Suprapubic skin (tissue), 4 donors: ENCODE measurements at places on chromosomes 7 and 10.

GRCh38 chr10:3805201-3805790 lies 20.3 kb upstream of the KLF6 start:
- H3K4me1 ChIP-seq, result peaks cover 62% of the 10 kb centered on the region
- no peaks in the 10 kb centered on the region for H3K27me3 ChIP-seq
- peak overlapping the region; percentile 94 for H3K27ac ChIP-seq

DNA sequence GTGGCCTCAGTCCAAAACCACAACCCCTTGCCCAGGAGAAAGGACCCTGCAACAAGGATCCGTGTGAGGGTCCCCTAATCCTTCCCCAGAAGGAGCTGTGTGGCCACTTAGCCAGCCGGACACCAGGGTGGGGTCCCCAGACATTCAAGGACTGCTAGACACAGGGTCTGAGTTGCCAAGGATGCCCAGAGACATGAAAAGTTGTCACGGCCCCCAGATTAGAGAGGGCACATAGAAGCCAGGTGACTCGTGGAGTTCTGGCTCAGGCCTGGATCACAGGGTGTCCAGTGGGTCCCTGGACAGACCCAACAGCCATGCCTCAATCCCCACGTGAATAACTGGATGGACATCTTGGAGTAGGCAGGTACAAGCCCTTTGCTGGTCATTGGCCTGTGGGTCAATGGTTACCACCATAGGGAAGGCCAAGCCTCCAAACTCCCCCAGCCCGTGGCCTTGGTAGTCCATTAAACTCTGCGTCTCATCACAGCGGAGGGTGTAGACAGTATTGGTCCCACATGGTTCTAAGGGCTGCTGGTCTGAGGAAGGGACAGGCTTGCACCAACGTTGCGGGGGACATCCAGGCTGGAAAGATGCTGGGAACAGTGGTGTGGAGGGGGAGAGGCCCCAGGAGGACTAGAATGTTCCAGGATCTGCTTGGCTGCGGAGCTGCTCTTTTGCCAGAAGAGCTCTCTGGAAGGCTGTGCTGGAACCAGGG lies 205.9 kb upstream of the PPP2R2D start:
- DNase-seq, result peak; percentile 66
- H3K4me1 ChIP-seq, result no peaks in the 10 kb centered on the region
- no peak overlapping the region for H3K4me3 ChIP-seq
- H3K27ac ChIP-seq, result no peak overlapping the region
- H3K36me3 ChIP-seq, result no peaks in the 10 kb centered on the region

DNA sequence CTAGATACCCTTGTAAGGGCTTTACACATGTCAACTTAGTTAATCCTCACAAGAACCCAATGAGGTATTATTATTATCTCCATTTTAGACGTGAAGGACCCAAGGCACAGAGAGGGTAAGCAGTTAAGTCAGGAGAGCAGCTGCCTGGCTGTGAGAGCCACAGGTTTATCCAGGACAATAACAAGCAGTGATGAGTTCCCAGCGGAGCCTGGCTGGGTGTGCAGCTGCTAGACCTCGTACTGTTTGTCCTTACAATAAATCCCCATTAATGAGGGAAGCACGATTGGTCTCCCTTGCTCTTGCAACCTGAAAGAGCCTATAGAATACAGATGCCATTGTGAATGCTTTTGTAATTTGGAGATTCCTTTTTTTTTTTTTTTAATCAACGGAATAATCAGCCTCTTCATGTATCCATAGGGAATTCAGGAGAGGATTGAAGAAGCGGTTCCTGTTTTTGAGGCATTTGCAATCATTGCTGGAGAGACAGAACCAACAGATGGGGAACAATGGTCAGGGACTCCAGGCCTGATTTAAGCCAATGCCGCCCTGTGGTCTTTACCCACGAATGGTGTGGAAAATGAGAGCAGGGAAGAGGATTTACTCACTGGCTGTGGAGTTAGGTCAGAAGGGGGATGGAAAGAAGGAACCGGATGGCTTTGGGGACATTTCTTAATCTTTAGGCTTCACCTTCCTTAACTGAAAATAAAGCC lies 12.3 kb upstream of the ASB4 start:
- no peaks in the 10 kb centered on the region for H3K36me3 ChIP-seq
- no peak for DNase-seq
- no peak overlapping the region for H3K4me3 ChIP-seq

DNA sequence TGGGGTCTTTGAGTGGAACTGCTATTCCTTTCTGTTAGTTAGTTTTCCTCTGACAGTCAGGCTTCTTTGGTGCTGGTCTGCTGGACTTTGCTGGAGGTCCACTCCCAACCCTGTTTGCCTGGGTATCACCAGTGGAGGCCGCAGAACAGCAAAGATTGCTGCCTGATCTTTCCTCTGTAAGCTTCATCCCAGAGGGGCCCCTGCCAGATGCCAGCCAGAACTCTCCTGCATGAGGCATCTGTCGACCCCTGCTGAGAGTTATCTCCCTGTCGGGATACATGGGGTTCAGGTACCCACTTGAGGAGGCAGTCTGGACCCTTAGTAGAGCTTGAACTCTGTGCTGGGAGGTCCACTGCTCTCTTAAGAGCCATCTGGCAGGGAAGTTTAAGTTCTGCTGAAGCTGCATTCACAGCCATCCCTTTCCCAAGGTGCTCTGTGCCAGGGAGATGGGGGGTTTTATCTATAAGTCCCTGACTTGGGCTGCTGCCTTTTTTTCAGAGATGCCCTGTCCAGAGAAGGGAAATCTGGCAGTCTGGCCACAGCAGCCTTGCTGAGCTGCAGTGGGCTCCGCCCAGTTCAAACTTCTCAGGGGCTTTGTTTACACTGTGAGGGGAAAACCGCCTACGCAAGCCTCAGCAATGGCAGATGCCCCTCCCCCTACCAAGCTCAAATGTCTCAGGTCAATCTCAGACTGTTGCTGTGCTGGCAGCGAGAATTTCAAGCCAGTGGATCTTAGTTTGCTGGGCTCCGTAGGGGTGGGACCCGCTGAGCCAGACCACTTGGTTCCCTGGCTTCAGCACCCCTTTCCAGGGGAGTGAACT lies 89.7 kb upstream of the CDK6 start:
- no peak for DNase-seq
- no peaks in the 10 kb centered on the region for H3K36me3 ChIP-seq
- no peak overlapping the region for H3K27ac ChIP-seq
- no peaks in the 10 kb centered on the region for H3K4me1 ChIP-seq

- no peak overlapping the region for H3K4me3 ChIP-seq
- H3K27ac ChIP-seq, result no peak overlapping the region
- H3K36me3 ChIP-seq, result no peaks in the 10 kb centered on the region
Measured at GRCh38 chr7:128721376-128721775, 17.8 kb upstream of the CALU start.

DNA sequence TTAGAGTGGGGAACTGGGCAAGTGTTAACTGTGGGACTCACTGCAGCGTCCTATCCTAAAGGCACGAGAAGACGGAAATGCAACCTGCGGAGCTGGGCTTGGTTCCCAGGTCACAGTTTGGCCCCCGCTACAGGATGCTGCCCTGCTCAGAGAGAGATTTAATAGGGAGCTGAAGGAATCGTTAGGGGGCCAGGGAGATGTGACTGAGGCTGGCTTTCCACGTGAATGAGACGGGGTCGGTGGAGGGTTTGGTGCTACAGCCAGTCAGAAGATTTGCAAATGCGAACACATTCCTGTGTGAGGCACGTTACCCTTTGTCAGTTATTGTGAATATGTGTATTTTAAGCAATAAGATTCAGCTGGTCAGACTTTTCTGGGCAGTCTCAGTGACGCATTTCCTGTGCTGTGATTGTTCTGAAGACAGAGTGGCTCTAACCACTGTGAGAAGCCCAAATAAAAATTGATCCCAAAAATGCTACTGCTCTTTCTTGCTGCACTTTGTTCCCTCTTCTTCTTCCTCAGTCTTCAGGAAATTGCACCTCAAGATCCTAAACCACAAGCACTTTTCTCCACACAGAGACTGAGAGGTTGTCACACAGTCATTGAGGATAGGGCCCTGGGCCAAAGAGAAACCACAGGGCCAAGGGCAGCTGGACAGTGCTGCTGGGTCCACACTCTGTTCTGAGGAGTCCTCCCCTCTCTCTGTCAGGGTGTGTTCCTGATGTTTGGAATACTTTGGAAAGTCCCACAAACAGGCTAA lies 21.2 kb downstream of the CYP17A1 start:
- H3K27ac ChIP-seq, result peak overlapping the region; percentile 89
- H3K4me1 ChIP-seq, result peaks cover 39% of the 10 kb centered on the region
- no peaks in the 10 kb centered on the region for H3K27me3 ChIP-seq
- DNase-seq, result no peak

GRCh38 chr10:132845041-132845551 lies 59.1 kb upstream of the NKX6-2 start:
- no peaks in the 10 kb centered on the region for H3K36me3 ChIP-seq
- no peak overlapping the region for H3K27ac ChIP-seq
- H3K27me3 ChIP-seq, result peaks cover 54% of the 10 kb centered on the region
- DNase-seq, result peak; percentile 43
- H3K4me1 ChIP-seq, result no peaks in the 10 kb centered on the region

DNA sequence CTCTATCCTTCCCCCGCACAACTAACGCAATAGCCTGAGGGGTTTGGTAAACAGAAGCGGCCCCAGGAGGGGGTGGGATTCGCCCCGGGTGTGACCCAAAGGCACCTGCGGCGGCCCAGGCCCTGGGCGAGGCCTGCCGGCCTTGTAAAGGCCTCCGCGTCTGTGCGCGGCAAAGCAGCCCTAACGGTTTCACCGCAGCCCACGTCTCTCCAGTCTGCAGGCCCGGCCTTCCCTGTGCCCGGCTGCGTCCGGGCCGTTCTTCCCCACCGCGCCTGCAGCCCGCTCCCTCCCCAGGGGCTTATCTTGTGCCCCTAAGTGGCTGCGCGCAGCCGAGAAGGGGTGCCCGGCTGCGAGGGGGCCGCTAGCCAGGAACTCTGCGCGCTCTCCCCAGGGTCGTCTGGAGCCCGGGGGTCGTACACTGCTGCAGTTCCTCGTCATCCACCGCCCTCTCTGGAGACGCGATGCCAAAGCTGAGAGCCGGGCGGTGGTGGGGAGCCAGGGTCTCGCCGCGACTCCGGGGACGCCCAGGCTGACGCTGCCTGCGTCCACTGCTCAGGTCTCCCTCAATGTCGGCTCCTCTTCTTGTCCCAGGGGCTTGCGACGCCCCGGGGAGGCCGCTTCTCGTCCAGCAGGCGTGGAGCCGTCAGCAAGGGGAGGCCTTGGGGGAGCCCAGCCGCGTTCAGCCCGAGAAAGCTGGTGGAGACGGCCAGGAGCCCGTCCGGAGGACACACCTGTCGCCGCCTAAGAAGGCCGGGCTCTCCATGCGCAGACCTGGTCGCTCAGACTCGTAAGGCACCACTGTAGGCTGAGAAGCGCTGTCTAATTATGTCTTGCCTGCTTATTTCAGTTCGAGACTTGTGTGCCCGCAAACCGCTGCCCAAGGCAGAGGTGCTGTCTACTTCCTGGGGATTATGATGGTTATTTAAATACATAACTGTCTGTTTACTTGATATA lies 132.3 kb downstream of the SPAG6 start:
- no peak overlapping the region for H3K27ac ChIP-seq
- H3K27me3 ChIP-seq, result peaks cover 59% of the 10 kb centered on the region
- no peak for DNase-seq

GRCh38 chr10:80465839-80466590 lies 11.9 kb downstream of the TSPAN14 start:
- peak overlapping the region; percentile 36 for H3K4me3 ChIP-seq
- DNase-seq, result no peak
- H3K27me3 ChIP-seq, result no peaks in the 10 kb centered on the region
- H3K36me3 ChIP-seq, result peaks cover 7% of the 10 kb centered on the region
- peak overlapping the region; percentile 88 for H3K27ac ChIP-seq

DNA sequence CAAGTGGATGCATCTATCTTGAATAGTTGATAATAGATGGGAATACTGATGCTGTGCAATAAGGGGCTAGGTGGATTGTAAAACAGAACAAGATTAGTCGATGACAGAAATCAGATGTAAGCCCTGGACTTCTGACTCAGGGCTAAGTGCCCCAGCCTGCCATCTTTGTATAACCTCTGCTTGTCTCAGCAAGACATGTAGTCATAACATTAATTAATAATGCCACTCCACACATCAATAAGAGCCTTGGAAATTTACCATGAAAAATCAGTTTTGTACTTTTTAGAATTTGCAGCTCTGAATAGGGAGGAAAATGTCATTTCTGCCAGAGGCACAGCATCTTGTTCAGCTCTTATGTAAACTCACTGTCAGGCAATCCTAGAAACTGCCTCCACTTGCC lies 529.1 kb downstream of the PHTF2 start:
- H3K36me3 ChIP-seq, result no peaks in the 10 kb centered on the region
- H3K27me3 ChIP-seq, result no peaks in the 10 kb centered on the region
- H3K4me1 ChIP-seq, result peaks cover 2% of the 10 kb centered on the region

DNA sequence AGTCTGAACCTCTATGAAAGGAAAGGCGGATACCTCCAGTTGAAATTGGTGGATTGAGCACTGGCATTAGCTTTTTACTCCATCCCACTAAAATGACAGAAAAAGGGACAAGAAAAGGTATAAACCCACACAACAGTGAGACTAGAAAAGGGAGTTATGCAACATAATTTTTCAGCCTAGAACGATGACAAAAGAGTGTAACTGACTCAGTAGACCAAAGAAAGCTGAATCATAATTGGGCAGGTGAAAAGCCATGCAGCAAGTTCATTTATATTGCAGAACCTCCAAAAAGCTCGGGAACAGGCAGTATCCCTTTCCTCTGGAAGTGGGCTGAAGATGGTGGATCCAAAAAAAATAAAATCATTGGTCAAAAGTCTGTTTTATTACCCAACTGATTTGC lies 30.5 kb upstream of the ZCCHC24 start:
- no peaks in the 10 kb centered on the region for H3K4me1 ChIP-seq
- H3K36me3 ChIP-seq, result no peaks in the 10 kb centered on the region
- no peak overlapping the region for H3K4me3 ChIP-seq
- DNase-seq, result no peak
- no peaks in the 10 kb centered on the region for H3K27me3 ChIP-seq
- no peak overlapping the region for H3K27ac ChIP-seq

- H3K27me3 ChIP-seq, result no peaks in the 10 kb centered on the region
- H3K4me3 ChIP-seq, result no peak overlapping the region
- no peaks in the 10 kb centered on the region for H3K36me3 ChIP-seq
- no peak for DNase-seq
Measured at GRCh38 chr10:15229268-15229667, 60.8 kb upstream of the NMT2 start.

- no peaks in the 10 kb centered on the region for H3K27me3 ChIP-seq
- H3K4me3 ChIP-seq, result no peak overlapping the region
- H3K36me3 ChIP-seq, result no peaks in the 10 kb centered on the region
- no peak overlapping the region for H3K27ac ChIP-seq
Measured at GRCh38 chr10:62666275-62666674, 138.2 kb upstream of the ADO start.

DNA sequence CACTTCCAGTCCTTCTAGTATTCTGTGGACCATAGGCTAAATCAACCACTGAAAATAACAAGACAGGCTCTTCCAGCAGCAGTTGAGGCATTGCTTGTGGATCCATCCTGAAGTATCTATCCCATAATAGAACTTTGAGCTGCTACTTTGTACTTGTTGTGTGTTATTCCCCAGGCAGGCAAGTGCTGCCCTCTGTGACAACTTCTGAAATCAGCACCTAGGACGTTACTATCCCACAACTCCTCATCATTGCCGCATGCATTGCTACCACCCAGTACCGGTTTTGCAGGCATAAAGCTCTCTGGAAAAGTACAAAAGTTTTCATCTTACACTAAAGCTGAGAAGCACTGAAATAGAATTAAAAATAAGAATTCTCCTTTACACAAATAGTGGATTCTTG lies 145.3 kb downstream of the HTR7 start:
- DNase-seq, result no peak
- H3K36me3 ChIP-seq, result no peaks in the 10 kb centered on the region
- H3K4me1 ChIP-seq, result no peaks in the 10 kb centered on the region
- no peak overlapping the region for H3K27ac ChIP-seq

- H3K36me3 ChIP-seq, result no peaks in the 10 kb centered on the region
- H3K4me3 ChIP-seq, result no peak overlapping the region
- DNase-seq, result no peak
- H3K4me1 ChIP-seq, result peaks cover 44% of the 10 kb centered on the region
Measured at GRCh38 chr10:125049216-125049881, 107.4 kb downstream of the ZRANB1 start.
